ENCODE measurements at places on chromosomes 2 and 18.

DNA sequence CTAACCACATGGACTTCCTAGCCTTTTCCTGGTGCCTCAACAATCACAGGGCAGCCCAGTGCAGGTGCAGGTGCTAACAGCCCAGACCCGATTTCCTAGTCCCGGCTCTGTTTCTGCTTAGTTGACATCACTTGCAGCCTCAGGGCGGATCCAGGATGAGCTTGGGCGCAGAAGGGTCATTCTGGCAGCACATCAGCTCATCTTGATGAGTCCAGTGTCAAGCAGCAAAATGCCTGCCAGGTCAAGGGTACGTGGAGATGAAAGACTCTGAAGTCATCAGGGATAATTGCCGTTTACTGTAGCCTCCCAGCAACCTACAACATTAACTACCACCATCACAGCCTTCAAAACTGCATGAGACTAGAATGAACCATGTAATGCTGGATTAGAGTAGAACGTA, 39.4 kb upstream of the EFHD1 start:
- ATAC-seq = no peak
- H3K4me1 ChIP-seq = no peaks in the 10 kb centered on the region
- no peaks in the 10 kb centered on the region for H3K27me3 ChIP-seq
- no peak overlapping the region for H3K27ac ChIP-seq
- H3K36me3 ChIP-seq = no peaks in the 10 kb centered on the region
- H3K4me3 ChIP-seq = no peak overlapping the region

DNA sequence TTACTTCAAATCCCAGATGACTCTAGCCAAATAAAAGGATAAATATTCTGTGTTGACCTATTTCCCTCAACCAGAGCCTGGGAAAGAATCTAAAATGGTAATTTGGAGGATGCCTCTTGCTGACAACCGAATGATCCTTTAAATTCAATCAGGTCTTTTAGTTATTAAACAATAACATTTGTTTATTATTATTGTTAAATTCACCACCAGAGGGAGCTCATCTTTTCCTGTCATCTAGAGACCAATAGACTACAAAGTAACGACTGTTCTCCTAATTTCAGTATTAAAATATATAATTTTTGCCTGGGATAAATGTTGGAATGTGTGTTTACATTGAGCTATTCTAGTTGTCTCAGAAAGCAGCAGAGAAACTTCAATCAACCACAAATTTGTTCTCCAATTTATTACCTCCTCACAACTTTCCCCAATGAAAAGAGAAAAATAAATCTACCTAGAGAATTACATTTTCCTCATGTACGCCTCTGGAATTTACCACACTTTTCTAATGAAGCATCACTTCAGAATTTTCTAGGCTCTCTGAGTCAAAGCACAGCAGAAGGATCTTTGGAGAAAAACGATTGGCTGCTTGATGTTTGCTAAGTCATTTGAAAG, 142.7 kb downstream of the SCG2 start:
- H3K27me3 ChIP-seq = no peaks in the 10 kb centered on the region
- H3K36me3 ChIP-seq = no peaks in the 10 kb centered on the region
- no peak for ATAC-seq
- no peaks in the 10 kb centered on the region for H3K4me1 ChIP-seq

DNA sequence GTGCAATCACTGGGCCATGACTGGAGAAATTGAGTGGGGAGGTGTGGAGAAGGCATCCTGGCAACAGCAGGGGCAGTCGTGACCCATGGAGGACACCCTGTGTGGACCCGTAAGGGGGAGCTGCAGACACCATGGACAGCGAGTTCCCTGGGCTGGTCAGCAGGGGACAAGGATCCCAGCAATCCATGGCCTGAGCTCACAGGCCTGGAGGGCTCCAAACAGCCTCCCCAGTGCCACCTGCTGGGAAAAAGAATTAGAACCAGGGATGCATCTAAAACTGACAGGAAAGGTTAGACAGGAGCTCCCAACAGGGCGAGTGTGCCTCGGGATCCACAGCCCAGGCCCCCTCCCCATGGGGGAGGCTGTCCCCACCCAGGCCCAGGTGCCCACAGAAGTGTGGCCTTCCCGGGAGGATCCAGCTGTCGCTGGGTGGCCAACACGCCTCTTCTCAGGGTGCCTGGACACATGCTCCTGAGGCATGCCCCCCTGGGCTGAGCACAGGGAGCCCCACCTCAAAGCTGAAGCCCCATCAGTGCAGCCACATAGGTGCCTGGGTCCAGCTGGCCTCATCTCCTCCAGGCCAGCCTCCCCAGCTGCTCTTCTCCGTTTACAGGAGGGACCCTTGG, 20.5 kb upstream of the KIF1A start:
- peaks cover 34% of the 10 kb centered on the region for H3K27me3 ChIP-seq
- peak; percentile 69 for ATAC-seq
- no peak overlapping the region for H3K4me3 ChIP-seq
- no peaks in the 10 kb centered on the region for H3K36me3 ChIP-seq
- H3K4me1 ChIP-seq = no peaks in the 10 kb centered on the region

- no peaks in the 10 kb centered on the region for H3K4me1 ChIP-seq
- ATAC-seq = no peak
- H3K27me3 ChIP-seq = no peaks in the 10 kb centered on the region
- no peak overlapping the region for H3K27ac ChIP-seq
Measured at GRCh38 chr2:136215908-136216472, 98.0 kb upstream of the CXCR4 start.

DNA sequence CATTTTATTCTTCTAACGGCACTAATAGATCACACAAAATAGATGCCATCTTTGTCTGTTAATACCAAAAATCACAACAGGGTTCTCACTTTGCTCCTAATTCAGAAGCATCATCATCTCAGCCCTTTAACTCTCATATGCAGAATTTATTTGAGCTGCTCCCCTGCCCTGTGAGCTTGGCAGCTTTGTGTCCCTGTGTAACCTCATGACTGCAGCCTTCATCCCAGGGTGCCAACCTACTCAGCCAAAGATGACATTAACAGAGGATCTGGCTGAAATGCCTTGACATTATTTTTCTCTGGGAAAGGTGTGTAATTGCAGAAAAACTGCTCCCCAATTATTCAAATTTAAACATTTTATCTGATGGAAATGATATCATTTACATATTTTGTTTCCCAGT, 319.4 kb downstream of the NRXN1 start:
- H3K27ac ChIP-seq = no peak overlapping the region
- ATAC-seq = no peak
- no peaks in the 10 kb centered on the region for H3K4me1 ChIP-seq
- H3K4me3 ChIP-seq = no peak overlapping the region

Measured in gastroesophageal sphincter (tissue), 4 donors.